ENCODE measurements at places on chromosomes 7 and 10. TPM values are rescaled to one million over a fixed set of nuclear protein-coding genes. Genes with fewer than 3 reads are reported as not detected.

TSPAN13 gene
- polyA plus RNA-seq: 35.3 TPM

GRCh38 chr7:135964791-135965190 lies 12.4 kb downstream of the MTPN start:
- no peak for DNase-seq

DNA sequence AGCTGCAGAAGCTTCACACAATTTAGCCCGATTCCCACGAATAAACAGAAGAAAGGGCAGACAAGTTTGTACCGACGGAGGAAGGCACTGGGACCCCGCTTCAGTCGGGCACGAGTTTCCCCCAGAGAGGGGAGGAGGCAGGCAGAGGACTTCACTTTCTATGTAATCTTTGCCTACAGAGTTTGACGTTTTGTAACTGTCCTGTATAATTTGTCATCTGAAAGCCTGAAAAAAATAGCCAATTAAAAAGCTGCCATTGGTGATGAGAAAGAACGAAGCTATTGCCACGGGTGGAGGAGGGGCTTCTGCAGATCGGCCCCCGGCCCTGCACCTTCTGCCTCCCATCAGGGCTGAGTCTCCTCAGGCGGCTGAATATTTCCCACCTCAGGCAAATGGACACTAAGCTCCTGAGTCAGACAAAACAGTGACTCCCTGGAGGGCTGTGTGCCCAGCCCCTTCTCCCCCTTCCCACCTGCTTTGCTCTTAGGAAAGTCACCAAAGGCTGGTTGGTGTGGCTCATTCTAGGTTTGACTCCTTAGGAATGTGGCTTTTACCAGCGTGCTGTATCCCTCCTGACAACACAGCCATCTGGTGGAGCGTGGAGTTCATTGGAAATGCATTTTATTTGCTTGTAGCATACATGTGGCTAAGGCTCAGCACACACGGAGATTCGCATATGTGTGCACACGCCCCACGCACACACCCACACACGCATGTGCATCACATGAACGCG lies 117.4 kb downstream of the VIPR2 start:
- DNase-seq: no peak

DNA sequence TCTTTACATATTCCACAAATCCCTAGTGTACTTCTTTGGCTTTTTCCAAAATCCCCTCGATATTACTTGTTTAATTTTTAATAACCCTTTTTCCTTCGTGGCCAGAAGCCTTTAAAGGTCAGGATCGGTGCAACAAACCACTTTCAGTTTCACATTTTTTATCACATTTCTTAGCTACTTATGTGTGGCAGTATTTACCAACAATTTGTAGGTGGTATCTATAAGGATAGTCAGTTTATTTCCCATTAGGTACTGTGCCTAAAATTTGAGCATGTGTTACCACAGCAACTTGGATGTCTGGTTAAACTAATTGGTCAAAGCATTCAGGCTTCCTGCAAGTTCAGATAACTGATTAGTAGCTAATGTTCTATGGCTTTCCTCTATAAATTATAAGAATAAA lies 104.9 kb downstream of the CDK14 start:
- DNase-seq: no peak

DNA sequence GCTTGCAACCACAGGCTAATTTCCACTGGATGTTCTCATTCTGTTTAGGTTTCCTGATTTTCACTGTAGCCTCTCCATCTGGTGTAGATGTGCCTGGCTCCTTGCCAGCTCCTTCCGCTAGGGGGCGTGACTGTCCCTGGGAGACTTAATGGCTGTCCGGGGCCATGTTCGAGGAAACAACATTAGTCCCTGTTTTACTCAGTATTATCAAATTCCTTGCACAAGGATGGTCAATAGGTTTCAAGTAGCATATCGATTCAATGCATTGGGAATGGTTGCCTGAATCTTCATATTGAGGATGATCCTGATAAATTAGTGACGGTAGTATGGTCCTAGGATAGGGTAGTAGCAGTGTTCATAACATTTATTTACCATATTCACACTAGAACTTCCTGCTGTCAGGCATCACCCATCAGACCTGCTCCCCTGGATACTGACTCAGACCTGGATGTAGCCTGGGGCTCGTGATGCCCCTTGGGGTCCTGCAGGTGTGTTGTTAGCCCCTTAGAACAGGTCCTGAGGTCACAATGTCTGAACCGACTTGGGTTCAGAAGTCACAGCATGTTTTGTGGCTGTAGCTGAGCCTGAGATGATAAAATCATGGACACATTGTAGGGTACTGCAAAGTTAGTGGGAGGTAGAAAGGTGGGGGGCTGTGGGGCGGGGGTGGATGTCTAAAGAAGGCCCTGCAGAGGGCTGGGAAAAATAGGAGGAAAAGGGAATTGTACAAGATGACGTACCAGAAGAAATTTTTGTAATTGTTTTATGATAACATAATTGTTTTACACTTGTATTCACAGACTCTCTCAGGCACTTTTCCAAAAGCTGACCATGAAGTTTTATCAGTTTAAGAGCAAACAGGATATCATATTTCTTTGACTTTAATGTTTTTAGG lies 8.9 kb upstream of the EXOC6 start:
- DNase-seq: no peak

All from right renal pelvis (tissue), 4 donors.